ENCODE measurements at places on chromosomes 1 and 21. TPM values are rescaled to one million over a fixed set of nuclear protein-coding genes. Genes with fewer than 3 reads are reported as not detected.

DNA sequence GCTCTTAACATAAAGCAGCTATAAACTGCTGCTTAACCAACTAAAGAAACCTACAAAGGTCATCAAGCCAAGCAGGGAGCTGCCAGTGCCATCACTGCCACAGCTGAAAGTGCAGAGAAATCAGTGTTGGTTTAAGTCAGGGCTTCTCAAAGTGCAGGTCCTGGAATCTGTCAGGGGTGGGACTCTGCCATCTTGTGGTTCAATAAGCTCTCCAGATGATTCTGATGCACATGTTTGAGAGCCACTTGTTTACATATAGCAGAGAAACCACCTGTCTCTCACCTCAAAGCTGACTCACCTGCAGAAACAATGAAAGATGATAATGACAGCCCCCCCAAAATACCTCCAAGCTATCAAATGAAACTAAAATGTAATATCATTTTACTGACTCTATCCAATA is 49.3 kb downstream of the SH3GLB1 start:
- DNase-seq, result no peak

GRCh38 chr1:14149431-14149830 is 449.1 kb upstream of the KAZN start:
- no peak for DNase-seq

- DNase-seq, result no peak
Observed at GRCh38 chr1:182718311-182718710, 33.9 kb upstream of the RGS8 start.

DNA sequence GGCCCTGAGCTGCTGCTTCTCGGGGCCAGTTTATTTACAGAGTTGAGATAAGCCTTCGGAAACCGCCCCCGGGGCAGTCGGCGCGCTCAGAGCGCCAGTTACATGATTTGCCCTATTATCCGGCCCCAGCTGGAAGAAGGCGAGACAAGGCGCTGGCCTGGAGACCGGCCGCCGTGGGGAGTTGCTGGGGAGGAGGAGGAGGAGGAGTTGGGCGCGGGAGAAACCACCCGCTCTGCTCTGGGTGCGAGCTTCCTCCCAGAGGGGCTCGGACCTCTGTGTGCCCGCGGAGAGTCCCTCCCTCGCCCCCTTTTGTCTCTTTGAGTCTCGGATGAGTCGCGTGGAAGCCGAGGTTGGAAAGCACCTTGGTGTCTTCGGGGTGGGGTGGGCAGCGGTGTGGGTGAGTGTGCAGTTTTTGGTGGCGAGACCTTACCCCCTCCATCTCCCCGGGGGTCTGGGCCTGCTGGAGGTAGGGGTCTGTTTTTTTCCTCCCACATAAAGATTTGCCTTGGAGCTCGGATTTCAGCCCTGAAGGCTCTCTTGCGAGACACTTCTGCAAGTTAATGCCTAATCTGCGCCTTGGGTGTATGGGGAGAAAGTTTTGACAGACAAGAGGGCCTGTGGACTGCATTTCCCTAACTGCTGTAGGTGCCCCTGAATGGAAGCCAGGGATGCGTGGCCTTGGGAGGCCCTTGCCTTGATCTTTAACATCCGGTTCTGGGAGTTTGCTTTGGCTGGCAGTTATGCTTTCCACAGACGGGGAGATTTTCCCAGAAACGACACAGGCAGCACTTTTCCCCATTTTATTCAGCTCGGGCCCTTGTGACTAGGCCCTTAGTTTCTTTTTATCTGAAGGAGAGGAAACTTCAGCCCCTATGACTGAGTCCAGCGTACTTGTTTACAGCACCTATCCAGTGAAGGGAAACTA is 80.0 kb downstream of the NDUFS5 start:
- DNase-seq, result peak; percentile 57

- DNase-seq, result no peak
Observed at GRCh38 chr1:225418059-225418458, 9.8 kb downstream of the LBR start.

DNA sequence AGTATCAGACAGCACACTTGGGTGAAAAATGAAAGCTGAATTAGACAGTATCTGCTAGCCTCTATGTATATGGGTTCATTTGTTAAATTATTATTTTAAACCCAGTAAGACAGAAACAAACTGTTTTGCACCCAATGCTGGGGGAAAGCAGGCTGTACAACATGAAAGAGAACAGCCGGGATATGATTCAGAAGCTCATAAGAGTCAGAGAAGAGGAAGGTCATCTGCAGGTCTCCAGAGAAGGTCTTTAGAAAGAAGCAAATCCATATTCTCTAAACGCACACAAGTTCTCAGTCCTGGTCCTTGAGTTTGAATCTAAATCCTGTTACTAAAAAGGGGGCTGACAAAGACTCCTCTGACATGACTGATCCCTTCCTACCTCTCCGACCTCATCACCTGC is 155.1 kb downstream of the SIPA1L2 start:
- no peak for DNase-seq

DNA sequence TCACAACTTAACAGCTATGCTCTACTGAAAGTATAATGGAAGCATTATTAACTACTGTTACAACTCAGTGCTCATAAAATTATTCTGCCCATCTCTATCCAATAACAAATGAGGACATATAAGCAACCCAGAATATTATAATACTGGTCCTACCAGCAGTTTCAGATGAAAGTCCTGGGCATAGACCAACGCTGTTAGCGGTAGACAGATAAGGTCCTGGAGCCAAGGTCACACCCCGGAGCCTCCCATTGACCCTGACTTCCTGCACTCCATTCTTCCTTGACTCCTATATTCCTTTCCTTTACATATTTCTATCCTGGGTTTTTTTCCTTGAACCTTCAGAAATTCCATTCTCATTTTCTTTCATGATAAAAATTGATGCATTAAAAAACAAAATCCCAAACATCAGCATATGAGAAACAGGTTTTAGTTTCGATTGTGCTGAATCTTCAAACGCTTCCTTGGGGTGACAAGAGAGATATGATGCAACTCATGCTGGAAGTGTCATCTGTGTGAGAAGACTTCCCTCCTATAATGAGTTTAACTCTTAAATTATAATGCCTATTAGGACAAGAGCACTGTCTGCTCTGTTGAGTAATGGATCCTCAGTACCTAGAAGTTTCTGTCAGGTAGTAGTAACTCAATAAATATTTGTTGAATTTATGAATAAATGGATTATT is 831.1 kb downstream of the LRRIQ3 start:
- no peak for DNase-seq

Gene MCM3AP
- 58.8 TPM for total RNA-seq

DNA sequence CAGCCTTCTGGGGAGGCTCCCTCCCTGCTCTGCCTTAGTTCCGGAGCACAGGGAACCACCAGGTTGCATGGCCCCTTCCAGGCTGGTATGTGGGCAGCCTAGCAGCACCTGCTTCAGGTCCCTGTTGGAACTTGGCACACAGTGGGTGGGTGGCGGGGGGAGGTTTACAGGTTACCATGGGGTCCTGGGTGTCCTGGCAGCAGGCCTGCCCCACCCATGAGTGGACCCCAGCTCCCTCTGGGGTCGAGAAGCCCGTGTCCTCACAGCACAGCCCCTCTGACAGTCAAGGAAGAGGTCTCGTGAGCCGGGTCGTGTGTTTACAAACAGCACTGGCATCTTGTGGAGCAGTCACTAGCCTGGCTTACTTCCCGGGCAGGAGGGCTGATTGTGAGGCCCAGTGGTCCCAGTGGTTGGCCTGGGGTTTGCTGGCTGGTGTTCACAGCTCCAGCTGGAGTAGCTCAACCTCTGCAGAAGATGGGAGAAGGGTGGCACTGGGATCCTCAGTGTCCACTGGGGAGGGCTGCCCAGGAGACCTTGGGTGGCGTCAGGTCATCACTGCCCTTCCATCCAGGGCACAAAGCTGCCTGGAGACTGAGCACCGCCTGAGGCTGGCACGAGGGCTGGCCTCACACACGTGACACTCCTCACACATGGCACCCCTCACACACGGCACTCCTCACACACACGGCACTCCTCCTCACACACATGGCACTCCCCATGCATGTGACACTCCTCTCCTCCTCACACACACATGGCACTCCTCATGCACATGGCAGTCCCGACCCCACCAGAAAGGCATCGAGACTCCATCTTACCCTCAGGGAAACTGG is 100.9 kb downstream of the RIPK4 start:
- no peak for DNase-seq

GRCh38 chr21:45421846-45422775 is 17.1 kb downstream of the COL18A1 start:
- DNase-seq, result peak; percentile 29

DNA sequence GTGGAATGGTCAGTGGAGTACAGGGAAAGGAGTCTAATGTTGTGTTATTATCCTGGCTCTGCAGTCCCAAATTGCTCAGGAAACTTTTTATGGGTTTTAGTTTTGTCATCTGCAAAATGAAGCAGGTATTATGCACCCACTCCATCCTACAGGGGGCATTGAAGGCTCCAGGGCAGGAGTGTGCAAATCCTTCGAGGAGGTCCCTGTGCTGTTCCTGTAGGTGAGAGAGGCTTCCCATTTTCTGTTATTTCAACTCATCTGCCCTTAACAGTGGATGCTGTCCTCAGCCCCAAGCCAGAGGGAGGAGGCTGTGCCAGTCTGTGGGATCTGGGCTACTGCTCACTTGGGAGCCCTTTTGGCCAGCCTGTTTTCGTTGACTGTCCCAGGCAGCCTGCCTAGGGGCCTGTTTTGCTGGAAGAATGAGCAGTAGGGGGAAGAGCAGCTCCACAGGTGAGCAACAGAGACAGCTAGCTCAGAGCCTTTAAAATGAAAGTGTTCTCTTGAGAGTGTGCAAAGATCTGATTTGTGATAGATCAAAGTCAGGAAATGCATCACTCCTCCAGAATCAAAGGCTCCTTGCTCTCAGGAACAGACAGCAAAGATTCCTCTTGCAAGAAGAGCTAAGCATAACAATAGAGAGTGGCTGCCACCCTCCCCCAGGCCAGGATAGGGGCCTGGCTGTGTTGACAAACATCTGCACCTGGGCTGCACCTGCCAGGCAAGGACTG is 317.6 kb upstream of the PROX1 start:
- no peak for DNase-seq

GRCh38 chr1:188769936-188770335 is 1707.7 kb downstream of the BRINP3 start:
- no peak for DNase-seq

- peak; percentile 94 for DNase-seq
Observed at GRCh38 chr1:43206600-43207228, 34.6 kb downstream of the CFAP57 start.

GRCh38 chr1:156552518-156552917 is 19.8 kb downstream of the IQGAP3 start:
- no peak for DNase-seq

Gene KCNN3
- total RNA-seq, result not detected

DNA sequence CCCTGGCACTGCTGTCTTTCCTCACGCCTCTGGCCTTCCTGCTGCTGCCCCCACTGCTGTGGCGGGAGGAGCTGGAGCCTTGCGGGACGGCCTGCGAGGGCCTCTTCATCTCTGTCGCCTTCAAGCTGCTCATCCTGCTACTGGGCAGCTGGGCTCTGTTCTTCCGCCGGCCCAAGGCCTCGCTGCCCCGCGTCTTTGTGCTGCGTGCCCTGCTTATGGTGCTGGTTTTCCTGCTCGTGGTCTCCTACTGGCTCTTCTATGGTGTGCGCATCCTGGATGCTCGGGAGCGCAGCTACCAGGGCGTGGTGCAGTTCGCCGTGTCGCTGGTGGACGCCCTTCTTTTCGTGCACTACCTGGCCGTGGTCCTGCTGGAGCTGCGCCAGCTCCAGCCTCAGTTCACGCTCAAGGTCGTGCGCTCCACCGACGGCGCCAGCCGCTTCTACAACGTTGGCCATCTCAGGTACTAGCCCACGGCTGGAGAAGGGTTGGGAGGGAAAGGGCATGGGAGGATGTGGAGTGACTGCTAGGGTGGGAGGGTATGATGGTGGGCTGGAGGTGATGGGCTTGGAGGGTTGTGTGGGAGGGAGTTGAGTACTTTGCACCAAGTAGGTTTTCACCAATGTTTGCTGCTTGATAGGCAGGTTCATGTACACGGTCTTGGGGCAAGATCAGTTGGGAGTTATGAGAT is 18.9 kb downstream of the VANGL2 start:
- DNase-seq, result no peak

- no peak for DNase-seq
Observed at GRCh38 chr21:44670642-44671432, 4.1 kb upstream of the KRTAP12-2 start.

DNA sequence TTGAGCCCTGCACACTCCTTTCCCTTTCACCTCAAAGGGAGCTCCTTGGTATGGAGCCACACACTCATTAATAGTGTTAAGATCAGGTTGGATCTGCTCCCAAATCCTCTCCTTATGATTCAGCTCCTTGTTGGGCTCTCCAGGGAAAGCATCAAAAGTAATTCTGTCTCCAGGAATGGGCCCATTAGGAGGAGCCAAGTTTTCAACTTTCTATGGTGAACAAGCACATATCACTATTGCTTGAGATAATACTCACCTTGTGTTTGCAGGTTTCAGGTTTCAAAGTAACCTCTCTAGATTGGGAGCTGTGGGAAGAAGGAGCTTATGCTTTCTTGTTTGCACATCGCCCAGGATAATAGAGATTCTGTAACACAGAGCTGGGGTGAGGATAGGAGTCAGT is 164.8 kb downstream of the TNFSF18 start:
- no peak for DNase-seq
